Stimulated activated naive CD8-positive, alpha-beta T cell treated with anti-CD3 and anti-CD28 coated beads, Interleukin-15, amount 100 ng/mL, for 72 hours (primary cell): ENCODE measurements at places on chromosomes 5 and 9.

DNA sequence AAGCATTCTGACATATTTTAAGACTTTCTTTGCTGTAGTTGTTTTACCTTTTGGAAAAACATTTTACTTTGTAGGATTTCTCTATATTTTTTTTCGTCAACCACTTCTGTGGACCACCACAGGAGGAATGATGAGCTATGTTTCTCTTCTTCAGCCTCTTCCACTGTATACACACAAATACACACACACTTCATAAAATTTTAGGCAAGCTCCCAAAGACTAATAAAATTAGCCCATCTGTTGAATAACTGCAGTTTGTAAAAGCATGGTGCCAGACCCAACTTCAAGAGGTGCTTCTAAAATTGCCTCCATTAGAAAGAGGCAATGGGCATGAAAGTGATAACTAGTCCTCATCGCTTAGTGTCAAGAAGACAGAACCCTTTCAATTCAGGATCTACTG is 4.1 kb upstream of the CEP120 start:
- DNase-seq = no peak

GRCh38 chr9:127267793-127268525 is 3.4 kb downstream of the GARNL3 start:
- DNase-seq = no peak

DNA sequence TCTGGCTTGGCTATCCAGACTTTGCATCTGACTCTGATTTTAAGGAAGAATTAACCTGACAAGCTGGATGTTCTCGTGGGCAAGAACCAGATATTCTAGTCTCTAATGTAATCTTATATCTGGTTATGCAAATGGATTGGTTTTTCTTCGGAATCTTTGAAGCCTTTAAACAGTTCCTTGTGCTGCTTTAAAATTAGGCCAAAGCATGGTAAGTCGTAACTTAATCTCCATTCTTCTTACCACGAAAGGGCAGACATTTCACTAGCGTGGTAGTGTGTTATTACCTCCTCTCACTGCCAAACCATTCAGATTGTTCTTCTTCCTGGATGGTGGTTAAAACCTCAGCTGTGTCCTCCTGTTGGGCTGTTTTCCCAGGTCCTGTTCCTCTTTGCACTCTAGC is 34.1 kb upstream of the TTC23L start:
- DNase-seq = no peak

DNA sequence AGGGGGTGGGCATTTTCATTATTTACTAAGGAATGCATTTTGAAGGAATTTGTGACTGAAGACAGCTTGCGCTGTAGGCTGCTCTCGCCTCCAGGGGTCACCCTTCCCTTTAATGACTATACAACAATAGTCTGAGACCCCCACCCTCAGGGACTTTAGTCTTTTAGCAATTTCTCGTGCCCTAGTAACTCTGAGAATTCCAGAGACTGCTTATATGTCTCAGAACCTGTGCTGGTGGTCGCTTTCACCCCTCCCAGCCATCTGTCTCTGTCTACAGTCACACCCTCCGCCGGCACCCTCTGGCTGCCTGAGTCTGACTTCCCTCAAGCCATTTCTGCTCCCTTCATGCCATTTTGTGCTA is 671.4 kb downstream of the NR2F1-AS1 start:
- no peak for DNase-seq

DNA sequence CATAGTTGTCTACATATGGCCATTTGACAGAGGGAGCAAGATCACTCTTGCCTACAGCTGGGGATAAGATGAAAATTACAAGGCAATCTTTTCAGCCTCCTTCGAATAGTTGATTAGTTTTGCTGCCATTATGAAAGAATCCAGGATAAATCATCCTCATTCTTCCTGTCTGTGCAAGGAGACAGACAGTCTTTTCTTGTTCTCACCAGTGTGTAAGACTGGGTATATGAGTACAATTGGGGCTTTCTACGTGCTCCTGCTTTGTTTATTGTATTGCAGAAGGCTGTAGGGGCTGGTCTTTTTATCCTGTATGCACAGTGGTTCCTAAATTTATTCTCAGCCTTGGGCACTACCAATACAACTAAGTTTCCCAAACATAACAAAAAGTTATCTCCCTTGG is 76.8 kb downstream of the SPEF2 start:
- DNase-seq = no peak

DNA sequence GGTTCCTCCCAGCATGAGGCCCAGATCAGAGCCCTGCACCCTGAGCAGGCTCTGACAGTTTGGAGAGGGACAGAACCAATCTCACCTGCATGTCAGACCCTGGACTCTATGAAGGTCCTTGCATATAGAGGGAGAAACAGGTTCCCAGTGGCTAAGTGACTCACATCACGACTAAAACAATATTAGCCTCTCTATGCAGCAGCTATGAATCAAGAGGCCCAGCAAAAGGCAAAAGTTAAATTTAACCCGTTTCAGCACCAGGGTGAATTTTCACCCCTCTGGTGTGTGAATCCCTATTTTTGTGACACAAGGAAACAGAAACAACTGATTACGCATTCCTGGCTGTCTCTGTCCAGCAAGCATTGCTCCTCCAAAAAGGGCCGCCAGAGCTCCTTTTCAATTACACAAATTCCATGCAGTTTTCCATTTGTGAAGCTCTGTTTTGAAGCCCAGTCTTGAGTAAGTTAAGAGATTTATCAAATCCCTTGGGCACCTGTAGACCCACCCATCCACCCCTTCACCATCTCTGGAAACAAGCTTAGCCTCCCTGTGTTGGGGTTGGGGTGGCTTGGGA is 136.6 kb downstream of the GABBR2 start:
- no peak for DNase-seq

DNA sequence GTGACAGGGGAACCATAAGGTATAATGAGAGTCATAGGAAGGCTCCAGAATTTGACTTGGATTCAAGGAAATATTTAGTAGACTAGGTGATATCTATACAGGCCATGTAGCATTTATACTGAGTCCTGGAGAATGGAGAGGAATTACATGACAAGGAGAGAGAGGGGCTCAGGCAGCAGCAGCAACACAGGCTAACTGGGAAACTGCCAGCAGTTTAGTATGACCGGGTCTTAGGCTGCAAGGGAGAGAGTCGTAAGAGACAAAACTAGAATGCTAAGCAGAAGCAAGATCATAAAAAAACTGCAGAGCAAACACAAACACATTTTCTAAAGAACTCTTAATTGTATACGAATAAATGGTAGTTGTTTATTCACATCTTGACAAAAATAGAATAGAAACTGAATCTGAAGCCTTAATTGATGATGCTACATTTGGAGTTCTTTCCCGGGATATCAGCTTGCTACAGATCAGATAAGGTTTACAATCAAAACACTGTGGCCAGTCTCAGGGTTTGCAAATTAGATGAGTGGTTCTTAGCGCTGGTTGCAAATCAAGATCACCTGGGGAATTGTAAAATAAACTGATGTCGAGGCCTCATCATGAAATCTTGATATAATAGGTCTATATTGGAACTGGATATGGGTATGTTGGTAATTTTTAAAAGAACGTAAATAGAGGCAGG is 480.0 kb upstream of the C9orf72 start:
- no peak for DNase-seq

DNA sequence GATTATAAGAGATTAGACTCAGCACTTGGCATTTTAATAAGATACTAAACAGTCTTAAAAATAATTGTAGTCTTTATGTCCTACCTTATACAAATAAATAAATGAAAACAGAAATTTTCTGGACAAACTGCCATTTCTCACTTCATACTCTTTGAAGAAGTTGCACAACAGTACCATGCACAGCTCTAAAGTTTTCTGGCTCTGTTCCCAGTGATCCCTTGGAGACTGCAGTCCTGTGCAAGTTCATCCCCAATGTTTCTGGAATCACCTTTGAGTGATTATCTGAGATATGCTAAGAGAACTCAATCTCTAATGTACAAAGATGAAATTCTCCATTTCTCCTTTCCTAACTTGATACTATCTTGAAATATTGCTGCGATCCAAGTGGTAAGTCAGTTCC is 330.4 kb upstream of the EDIL3 start:
- no peak for DNase-seq

DNA sequence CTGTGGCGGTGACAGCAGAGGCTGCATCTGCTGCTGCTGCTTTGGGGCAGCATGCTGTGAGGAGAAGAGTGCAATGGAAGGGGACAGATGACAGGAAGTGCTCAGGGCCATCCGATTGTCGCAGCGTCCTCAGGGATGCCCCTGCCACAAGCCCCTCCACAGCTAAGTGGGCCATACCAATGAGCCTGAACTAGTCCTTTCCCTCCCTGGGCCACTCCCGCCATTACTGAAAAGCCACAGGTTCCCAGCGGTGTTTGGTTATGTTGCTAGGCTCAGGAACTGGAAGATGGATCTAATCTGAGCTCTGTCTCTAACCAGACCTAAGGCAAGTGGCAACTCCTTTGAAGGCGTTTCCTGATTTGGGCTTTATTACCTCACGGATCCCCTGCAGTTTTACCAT is 109.2 kb downstream of the GAPVD1 start:
- DNase-seq = no peak

DNA sequence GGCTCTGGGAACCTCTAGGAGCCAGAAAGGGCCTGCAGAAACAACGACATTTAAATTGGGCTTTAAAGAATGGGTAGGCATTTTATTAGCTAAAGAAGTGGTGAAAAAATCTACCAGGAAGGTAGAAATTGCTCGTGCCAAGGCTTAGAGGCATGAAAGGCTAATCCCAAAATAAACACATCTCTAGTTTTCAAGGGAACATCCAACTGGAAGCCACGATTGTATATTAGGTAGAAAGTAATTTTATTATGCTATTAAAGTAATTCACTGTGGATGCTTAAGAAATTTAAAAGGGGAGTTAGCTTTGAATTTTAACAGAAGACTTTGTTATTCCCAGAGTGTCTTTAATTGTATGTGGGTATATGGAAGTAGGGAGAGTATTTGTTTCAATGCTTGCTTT is 17.5 kb upstream of the CNTLN start:
- DNase-seq = no peak

DNA sequence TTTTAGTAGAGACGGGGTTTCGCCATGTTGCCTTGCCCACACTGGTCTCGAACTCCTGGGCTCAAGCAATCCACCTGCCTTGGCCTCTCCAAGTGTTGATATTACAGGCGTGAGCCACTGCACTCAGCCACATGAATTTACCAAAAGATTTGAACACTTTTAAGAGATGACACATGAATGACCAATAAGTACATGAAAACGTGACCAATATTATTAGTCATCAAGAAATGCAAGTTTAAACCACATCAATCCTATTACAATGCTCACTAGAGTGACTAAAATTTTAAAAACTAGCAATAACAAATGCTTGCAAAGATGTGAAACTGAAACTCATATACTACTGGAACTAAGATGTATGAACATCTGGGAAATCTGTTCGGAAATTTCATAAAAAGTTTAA is 54.3 kb downstream of the NR6A1 start:
- DNase-seq = no peak
